SHP77 treated with DMSO at 0.1 percent for 48 hours (cell line): ENCODE measurements at places on chromosomes 4 and X.

DNA sequence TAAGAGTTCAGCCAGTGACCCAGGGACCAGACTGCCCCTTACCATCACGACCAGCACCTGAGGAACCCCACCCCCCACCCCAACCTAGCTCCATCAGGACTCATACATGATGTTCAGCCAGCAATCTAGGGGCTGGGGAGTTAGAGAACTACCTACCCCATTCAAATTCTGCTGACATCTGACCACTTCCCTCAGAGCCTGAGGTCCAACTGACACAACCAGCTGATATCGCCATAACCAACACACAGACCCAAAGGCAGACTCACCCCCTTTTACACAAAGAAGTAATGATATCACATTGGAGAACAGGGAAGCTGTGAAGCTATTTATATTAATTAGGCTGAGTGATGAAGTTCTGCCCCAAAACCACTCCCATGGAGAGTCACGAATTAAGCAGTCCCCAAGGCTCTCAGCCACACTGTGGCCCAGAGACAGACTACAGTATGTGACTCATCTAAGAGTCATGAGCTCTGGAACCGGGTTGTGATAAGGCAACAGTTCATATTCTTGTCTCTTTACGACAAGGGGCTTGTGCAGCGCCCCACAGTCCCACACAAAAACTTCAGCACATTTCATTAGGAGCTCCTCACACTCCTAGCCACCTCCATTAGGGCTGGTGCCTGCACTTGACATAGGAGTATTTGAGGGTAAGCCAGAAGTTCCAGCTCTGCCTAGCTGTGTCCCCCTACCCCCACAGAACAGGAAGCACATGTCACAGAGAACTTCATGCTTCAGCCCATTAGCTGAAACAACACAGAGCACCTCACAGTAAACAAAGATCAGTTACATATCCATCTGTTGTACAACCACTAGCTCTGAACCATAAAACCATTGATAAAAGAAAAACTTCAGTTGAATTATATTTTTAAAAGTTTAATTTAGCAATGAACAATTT lies 184.7 kb upstream of the ZCCHC13 start:
- DNase-seq: no peak

- no peak for DNase-seq
Observed at GRCh38 chr4:70749313-70749712, 27.5 kb downstream of the RUFY3 start.

- DNase-seq: no peak
Observed at GRCh38 chr4:118683513-118683912, 1.7 kb upstream of the METTL14 start.

DNA sequence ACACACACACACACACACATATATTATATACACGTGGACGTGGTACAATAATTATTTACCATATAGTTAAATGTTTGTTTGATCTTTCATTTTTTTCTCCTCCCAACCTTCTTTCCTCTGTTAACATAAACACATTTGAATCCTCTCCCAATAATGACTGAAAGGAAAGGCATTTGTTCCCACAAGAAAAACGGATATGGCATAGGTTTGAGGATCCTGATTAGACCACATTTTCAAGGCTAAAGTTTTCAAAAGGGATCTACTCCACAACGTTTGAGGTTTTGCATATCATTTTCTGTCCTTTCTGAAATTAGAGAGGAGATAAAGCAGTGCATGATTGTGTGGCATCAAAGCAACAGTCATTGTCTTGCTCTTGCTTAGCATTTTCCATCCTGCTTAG lies 1883.4 kb downstream of the STIM2 start:
- no peak for DNase-seq
